ENCODE measurements at places on chromosomes 2 and 18. TPM values are rescaled to one million over a fixed set of nuclear protein-coding genes. Genes with fewer than 3 reads are reported as not detected.

Gene MPP4
- total RNA-seq: 0.13 TPM

Gene GCG
- not detected for total RNA-seq

Gene GREB1L
- total RNA-seq: 0.90 TPM

Gene MAP4K3
- 22.0 TPM for total RNA-seq

Gene CIB4
- total RNA-seq: not detected

Gene HJURP
- under 0.01 TPM for total RNA-seq

Gene PSMD14
- 130 TPM for total RNA-seq

Gene CCDC74A
- 3.2 TPM for total RNA-seq

Gene PAIP2B
- 5.2 TPM for total RNA-seq

Gene RNF152
- 31.9 TPM for total RNA-seq

Gene ROCK1
- 27.4 TPM for total RNA-seq

Gene INPP4A
- total RNA-seq: 18.2 TPM

Gene AKAIN1
- total RNA-seq: not detected

Gene FBXO36
- 3.4 TPM for total RNA-seq

Gene NCKAP5
- total RNA-seq: 0.26 TPM

Gene NFATC1
- 1.7 TPM for total RNA-seq

Gene KLHL30
- total RNA-seq: 0.26 TPM

Gene OR6B2
- not detected for total RNA-seq

Gene CRACDL
- total RNA-seq: 1.4 TPM

Gene FOSL2
- 77.1 TPM for total RNA-seq

Gene HOXD8
- total RNA-seq: not detected

Gene ZEB2
- total RNA-seq: 0.26 TPM

Gene MREG
- total RNA-seq: 28.8 TPM

Gene RUFY4
- not detected for total RNA-seq

Gene CHRNG
- not detected for total RNA-seq
